ENCODE measurements at places on chromosomes 11 and 22.

GRCh38 chr11:18347471-18348125 is 25.2 kb downstream of the GTF2H1 start:
- DNase-seq: no peak

DNA sequence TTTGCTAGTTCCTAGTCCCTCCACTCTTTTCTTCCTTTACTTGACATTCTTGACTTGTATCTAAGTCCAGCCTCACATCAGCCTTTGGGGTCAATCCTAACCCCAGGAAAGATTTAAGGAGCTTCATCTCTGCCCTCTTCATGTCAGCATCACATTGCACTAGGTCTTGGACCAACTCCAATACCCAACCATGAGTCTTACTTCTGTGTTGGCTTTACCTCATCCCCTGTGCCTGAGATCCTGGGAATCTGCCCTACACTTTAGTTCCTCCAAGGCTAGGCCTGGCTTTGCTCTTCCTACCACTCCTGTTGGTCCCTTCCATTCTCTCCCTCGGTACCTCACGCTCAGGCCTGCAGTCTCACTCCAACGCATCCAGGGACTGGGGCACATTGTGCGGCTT is 117.0 kb downstream of the SLC1A2 start:
- DNase-seq: no peak

DNA sequence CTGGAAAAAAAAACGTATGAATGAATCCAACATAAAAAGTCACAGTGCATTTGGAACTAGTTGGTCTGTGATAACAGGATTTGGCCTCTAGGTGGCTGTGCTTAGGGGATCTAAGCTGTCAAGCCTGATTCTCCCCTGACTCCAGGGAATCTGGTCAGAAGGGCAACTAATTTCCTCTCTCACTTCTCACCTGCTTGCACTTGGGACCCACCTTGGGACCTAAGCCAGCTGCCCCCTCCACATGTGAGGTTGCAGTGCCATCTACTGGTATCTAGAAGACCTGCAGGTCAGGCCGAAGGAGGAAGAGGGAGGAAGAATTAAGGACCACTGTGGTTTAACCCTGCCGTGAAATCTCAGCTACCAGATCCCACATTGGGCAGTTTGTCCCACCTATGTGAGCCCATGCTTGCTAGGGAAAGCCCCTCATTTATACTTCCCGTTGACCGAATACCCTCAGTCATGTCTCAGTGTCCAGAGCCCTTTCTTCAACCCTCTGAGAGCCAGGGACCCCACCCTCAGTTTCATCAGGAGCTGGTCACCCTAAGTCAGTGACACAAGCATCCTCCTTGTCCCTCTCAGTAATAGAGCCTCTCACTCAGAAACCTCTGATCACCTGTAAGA is 33.2 kb upstream of the CAVIN3 start:
- DNase-seq: peak; percentile 25

GRCh38 chr11:92546603-92547002 is 322.0 kb downstream of the FAT3 start:
- no peak for DNase-seq

- no peak for DNase-seq
These were observed 50.9 kb downstream of the MCAM start for GRCh38 chr11:119266063-119266462.

DNA sequence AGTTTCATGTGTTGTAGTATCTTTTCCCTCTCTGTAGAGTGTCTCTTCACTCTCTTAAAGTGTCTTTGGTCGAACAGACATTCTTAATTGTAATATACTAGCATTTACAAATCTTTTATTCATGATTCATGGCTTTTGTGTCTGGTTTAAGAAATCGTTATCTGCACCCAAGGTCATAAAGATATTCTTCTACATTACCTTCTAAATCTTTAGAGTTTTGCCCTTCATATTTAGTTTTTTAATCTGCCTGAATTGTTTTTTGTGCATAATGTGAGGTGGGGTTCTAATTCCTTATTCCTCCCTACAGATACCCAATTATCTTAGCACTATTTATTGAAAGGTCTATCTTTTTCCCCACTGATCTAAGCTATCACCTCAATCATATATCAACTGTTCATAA is 9.0 kb upstream of the NNMT start:
- DNase-seq: no peak

DNA sequence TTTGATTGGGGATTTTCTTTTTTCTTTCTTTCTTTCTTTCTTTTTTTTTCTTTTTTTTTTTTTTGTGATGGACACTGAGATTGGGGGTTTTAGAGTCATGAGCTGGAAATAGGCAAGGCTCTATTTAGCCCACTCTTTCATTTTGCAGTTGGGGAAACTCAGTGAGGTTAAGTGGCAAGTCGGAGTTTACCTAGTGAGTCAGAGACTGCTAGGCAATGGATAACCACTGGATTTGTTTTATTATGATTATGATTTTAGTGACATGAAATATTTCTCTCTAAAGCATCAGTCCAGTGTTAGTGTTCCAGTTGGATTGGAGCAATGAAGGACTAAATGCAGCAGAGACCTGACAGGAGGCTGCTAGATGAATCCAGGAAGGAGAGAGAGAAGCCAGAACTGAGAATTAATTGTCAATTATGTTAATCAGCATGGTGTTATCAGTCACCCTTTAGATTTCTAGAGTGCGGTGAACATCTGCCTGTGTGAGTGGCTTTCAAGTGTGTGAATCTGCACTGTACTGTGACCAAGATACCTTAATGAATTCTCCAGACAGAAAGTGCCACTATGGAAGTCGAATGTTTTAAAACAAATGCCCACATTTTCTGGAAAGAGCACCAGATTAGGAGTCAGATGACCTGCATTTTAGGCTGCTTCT is 10.9 kb downstream of the BMAL1 start:
- DNase-seq: no peak

DNA sequence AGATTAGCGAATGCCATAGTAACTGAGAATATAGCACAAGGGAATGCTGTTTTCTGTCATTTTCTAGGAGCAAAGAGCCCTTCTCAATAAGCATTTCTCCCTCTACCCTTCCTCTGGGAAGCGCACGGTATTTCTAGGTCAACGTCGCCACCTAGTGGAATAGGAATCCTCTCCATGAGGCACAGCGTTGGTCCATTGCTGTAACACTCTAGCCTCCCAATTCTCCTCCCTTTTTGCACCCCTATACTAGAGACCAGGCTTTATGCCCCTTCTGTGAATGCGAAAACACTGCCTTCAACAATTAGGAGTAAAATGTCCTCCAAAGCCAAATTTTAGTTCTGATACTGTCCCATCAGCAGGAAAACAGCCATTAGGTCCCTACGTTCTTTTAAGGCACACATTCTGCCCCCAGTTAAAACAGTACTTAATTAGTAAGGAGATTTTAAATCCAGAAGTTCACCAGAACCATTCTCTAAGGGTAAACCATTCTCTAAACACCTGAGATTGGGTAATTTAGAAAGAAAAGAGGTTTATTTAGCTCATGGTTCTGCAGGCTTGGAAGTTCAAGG is 12.8 kb upstream of the HYLS1 start:
- DNase-seq: peak; percentile 83

DNA sequence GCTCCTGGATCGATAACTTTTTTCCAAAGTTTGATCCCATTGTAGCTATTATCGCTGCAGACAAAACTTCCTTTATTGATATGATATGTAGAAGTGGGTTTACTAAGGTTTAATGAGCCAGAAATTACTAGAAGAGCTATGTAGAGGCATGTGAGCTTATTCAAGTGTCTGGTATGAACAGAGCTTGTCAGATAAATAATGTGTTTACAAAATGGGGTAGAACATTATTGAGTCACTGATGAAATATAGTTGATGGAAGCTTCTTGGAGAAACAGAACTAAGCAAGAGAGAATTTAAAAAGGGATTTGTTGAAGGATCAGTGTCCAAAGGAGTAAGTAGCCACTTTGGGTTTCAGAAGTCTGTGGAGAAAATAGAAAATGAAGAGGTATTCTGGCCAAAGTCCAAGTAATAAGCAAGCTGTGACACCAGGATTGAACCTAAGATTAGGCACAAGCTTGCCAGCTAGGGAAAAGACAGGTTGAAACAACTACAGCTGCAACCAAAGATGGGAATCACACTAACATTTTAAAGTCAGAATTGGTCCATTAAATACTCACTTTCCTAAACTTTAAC is 104.3 kb downstream of the MAML2 start:
- no peak for DNase-seq

DNA sequence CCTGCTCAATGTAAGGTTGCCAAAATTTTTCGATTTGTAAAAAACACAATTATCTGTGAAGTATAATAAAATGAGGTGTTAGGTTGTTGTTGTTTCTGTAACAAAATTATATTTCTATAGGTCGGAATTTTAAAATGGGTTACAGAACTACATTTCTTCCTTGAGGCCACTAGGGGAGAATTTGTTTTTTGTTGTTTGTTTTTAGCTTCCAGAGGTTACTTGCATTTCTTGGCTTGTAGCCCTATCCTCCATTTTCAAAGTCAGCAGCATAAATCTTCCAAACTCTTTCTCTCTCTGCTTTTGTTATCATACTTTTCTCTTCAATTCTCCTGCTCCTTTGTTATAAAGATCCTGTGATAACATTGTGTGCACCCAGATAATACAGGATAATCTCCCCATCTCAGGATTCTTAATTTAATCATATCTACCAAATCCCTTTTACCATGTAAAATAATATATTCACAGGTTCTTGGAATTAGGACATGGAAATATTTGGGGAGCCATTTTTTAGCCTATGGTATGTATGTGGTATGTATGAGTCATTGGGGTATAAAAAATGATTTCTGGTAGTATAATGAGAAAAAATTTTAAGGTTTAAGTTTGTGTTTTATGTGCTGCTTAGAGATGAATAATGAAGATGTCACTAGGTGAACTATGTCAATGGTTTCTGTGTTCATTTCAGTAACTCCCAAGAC is 9.4 kb upstream of the PATL1 start:
- DNase-seq: peak; percentile 30

DNA sequence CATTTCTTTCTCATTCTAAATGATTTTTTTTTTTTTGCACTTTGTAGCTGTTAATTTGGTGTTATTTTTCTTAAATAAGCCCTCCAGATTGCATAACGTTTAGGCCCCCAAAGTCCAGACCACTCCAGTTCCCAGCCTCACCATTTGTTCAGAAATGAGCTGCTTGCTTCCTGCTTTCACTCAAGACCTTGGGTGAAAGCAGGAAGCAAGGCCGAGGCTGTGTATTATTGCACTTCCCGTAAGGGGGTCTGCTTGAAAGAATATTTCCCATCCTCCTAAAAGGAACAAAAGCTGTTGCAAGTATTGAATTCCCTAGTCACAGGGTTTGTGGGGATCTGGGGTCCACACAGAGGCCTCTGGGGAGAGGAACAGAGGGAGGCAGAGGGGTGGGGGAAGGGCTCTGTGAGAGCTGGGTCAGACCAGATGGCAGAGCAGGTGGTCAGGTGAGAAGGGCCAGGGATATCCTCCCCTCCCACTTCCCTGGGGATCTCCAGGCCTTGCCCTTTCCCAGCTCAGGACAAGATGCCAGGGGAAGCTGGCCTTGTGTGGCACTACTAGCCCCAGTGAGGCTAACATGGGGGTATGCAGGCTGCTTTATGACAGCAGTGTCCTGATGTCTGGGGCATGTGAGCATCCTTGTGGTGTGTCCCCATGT is 51.6 kb upstream of the MYEOV start:
- peak; percentile 51 for DNase-seq

DNA sequence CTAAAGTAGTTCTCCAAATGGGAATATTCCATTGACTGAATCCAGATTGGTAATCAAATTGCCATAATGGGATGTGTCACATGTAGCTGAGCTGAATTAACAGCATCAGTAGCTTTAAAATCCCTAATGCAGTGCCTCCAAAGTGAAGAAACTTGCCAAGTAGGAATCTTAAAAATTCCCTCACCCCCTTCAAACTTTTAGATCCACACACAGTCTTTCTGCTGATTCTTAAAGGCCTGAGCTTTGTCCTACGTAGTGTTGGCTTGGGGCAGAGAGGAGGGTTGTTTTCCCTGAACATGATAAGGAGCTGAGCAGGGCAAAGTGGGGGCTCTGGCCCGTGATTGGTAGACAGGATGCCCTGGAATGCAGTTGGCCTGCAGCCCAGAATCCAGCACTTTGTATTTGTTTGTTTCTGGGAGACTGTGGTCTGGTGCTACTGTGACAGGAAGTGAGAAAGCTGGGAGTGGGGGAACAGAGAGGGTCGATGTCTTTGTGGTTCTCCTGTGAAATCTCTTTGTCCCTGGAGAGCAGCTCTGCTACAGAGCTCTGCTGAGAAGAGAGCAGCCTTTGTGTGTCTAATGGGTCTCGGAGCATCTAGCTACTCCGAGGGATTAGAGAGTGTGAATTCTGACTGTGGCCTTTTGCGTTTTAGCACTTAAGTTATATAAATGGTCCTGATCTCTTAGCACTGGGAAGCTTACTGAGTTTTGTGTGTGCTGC is 16.9 kb downstream of the CTNND1 start:
- DNase-seq: no peak

GRCh38 chr11:132142554-132142953 is 772.1 kb downstream of the NTM start:
- DNase-seq: no peak

GRCh38 chr22:33726294-33726734 is 194.0 kb downstream of the LARGE1 start:
- DNase-seq: no peak

DNA sequence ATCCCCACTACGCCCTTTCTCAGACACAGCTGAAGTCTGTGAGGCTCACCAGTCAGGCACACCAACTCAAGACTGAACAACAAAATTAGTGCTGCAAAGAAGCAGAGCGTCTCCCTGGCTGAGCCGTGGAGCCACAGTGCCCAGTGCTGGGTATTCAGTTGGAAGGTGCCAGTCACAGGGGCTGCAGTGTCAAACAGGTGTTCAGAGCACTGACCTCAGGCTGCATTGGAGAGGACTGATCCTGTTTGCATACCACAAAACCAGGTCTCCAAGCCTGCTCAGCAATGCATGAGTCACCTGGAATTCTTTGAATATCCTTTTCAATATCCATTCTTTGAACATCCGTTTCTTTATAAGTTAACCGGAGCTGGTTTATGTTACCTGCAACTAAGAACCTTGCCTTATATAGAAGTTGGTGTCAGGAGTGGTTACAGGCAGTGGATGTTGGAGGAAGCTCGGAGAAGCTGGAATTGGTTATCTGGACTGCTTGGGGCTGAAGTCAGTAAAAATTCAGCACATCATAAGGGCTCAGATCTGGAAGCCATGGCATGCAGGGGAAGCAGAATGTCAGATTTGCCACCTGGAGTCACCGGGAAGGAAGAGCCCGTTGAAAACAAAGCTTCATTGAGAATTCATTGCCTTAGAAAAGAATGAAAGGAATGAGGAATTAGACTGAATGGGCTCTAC is 30.3 kb downstream of the PDGFB start:
- no peak for DNase-seq

Measured in Kasumi-1 (cell line).